ENCODE measurements at places on chromosomes 1 and 21.

DNA sequence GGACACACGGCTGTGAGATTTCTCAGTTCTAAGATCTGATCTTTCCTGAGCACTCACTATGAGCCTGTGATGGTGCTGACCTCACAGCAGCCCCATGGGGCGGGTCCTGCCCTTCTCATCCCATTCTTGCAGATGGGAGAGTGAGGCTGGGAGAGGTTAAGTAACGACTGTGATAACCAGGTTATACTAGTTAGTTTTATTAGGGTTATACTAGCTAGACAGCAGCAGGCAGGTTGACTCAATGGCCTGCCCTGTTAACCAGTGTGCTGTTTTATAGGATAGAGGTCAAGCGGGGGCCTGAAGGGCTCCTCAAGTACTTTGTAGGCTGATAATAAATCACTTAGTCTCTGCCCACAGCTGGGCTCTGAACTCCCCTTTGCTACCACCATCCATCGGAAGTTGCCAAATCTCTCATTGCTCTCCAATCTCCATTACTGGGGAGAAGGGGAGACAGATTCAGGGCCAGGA, 4.8 kb downstream of the CNTN2 start:
- no peak for DNase-seq

DNA sequence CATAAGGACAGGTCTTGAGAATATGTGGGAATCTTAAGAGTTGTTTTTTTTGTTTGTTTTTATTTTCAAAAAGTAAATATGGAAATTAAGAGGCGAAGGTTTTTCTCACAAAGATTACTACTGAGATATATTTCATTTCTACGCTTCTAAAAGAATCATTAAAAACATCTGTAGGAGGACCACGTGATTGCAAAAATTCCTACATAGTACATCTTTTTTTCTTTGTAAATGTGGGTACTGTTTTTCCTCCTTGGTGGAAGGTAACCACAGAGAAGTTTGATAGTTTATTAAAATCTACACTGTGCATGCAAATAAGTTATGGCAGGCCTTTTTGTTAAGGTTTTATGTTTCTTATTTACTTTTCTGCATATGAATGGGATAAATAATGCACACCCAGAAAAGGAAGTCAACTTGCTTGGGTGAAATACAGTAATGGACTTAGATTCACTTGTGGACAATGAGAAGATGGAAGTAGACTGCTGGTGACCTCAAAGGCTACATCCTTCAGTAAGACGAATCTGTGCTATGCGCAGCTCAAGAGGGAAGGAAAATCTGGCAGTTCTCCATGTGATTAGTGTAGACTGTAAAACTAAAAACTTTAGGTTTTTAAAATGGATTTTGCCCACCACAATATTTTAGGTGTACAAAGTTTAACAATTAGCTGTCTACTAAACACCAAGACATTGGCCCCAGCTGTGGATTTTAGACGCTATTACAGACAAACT, 2.0 kb downstream of the AK5 start:
- DNase-seq, result no peak

GRCh38 chr1:207362962-207363860, 41.7 kb downstream of the CD55 start:
- DNase-seq, result no peak

GRCh38 chr1:87154384-87154783, 174.3 kb upstream of the LMO4 start:
- no peak for DNase-seq

DNA sequence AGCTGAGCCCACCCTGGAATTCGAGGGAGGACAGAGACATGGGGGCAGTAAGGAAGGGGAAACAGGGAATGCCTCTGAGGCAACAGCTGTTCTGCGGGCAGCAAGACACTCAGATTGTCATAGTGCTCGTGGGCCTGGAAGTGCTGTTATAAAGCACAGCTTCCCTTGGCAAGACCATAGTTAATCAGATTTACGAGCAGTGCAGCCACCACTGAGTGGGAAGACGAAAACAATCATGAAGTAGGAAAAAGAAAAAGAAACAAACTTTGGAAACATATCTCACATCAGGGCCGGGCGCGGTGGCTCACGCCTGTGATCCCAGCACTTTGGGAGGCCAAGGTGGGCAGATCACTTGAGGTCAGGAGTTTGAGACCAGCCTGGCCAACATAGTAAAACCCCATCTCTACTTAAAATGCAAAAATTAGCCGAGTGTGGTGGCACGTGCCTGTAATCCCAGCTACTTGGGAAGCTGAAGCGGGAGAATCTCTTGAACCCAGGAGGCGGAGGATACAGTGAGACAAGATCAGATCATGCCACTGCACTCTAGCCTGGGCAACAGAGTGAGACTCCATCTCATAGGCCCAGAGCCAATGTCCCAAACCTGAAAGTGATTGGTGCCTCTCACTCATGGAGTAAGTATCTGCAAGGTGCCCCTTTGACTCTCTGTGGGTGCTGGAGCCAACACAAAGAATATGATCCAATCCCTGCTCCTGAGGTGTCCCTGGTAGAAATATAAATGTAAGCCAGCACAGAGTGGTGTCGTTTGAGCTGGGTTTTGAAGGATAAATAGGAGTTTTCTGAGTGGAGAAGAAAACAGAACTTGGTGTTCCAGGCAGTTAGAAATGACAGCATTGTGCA, 55.6 kb upstream of the GPR153 start:
- DNase-seq, result no peak

- no peak for DNase-seq
These were observed 216.1 kb upstream of the EDN2 start for GRCh38 chr1:41700581-41700980.

GRCh38 chr1:114428083-114428754, 82.8 kb downstream of the TRIM33 start:
- DNase-seq, result no peak

GRCh38 chr1:240737766-240738265, 125.9 kb upstream of the GREM2 start:
- no peak for DNase-seq

GRCh38 chr1:32487182-32487581, 22.3 kb downstream of the ZBTB8B start:
- no peak for DNase-seq

GRCh38 chr1:78790174-78790573, 140.5 kb downstream of the IFI44 start:
- DNase-seq, result no peak

DNA sequence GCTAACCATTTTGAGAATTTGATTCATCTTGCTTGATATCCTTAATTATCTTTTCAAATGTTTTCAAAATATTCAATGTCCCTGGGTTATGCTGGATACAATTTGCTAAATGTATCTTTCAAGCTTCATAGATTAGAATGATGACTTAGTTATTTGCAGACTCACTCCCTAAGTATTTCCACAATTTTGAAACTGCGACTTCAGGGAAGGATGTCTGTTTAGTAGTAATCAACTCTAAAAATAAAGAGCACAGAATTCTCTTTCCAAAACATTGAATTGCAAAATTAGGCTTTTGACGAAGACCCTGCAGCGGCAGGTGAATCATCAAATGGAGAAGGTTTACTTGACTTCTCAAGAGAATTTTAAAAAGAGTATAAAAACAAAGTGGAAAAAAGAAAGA, 14.2 kb downstream of the RGS1 start:
- DNase-seq, result no peak

GRCh38 chr1:232996143-232996542, 45.7 kb downstream of the NTPCR start:
- DNase-seq, result no peak

- no peak for DNase-seq
These were observed 2.7 kb upstream of the ERI3 start for GRCh38 chr1:44357710-44358109.

DNA sequence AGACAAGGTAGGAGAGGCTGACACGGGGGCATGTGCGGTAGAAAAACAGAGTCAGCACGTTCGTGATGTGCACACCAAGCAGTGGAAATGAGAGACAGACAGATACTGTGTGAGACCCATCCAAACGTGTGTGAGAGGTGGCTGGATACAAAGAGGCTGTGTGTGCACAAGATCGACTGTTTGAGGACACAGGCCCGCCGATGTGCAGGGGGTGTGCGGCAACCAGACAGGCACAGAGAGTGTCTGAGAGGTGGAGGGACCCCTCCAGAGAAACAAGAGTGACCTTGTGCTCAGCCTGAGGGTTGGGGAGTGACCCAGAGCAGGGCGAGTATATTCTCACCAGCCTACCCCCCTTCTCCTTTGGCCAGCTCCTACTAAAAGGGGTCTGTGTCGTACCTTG, 97.8 kb upstream of the IPO9 start:
- no peak for DNase-seq

- DNase-seq, result no peak
These were observed 596.3 kb downstream of the KIF26B start for GRCh38 chr1:245751116-245751515.

DNA sequence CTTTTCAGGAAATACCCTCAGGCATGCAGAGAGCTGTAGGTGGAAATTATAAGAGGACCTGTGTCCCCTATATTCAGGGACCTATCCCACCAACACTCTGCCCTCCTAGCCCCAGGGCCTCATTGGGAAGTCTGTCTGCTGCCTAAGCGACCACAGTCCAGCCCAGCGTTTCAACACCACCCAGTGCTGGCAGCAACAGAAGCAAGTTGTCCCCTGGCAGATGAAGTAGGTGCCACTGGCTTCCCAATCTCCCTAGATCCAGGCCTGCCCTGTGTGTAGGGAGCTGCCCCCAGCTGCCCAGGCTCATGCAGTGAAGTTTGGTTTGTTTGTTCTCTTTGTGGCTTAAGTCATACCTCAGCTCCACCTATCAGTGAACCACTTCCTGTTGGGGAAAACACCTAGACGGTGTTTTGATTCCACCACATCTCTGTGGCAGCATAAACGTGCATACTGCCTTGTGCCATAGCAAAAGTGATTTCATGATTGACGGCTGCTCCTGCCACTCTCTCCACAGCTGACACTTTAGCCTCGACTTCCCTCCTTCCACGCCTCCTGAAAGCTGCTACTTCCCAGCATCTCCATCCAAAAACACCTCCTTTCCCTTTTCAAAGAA, 8.1 kb upstream of the LEFTY1 start:
- DNase-seq, result peak; percentile 56

Measured in activated T-cell treated with anti-CD3 and anti-CD28 coated beads for 4 hours (primary cell).